RCC 7860 (cell line): ENCODE measurements at places on chromosomes 16 and 17.

- no peak for DNase-seq
These were observed 33.4 kb downstream of the RBFOX1 start for GRCh38 chr16:7366041-7366440.

GRCh38 chr16:20906341-20907255 lies 6.0 kb downstream of the LYRM1 start:
- DNase-seq: peak; percentile 55

- no peak for DNase-seq
These were observed 126.9 kb downstream of the KIF2B start for GRCh38 chr17:53949473-53950090.

DNA sequence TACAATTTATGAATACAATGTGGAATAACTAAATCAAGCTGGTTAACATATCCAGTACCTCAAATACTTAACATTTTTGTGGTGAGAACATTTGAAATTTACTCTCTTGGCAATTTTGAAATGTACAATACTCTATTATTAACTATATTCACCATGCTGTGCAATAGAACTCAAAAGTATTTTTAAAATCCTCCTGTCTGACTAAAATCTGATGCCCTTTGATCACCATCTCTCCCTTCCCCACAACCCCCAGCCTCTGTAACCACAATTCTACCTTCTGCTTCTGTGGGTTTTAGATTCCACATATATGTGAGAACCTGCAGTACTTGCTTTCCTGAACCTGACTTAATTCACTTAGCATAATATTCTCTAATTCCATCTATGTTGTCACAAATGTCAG lies 71.6 kb upstream of the ALOX12 start:
- DNase-seq: no peak

GRCh38 chr16:84874004-84874435 lies 54.2 kb downstream of the CRISPLD2 start:
- peak; percentile 75 for DNase-seq

DNA sequence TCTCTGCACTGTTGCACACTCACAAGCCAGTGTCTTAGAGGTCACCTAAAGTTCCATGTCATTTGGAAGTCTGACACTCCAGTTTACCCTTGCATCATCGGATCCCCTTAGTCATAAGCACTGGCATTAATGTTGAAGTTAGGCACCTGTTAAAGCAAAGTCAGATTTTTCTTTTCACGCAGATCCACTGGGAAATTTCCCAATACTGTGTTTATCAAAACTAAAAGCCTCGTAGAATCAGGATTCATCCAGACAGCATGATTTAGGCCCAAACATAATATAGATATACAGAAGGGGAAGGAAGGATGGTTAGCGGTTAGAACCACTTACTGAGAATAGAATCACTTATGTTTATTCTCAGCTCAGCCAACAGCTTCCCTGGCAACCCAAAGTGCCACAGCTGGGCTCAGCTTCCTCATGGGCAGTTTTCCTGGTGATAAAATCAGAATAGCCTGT lies 30.1 kb upstream of the HAPSTR1 start:
- DNase-seq: no peak

- DNase-seq: no peak
These were observed 22.4 kb upstream of the TEKT1 start for GRCh38 chr17:6853764-6854442.

DNA sequence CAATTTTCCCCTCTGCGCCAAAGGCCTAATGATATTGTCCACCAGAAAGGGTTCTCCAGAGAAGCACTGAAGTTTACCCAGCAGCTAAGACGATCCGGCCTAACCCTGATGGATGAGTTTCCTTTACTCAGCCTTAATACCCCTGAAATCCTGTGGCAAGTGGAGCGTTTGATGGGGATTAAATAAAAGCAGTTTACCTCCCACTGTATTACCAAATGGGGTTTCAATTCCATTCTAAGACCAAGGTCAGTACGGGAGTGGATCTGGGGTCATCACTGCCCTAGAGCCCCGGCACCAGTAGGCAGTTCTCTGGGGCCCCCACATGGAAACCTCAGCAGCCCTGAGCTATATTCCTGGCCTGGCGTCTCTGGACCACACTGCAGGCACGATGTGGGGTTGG lies 97.1 kb upstream of the NOL11 start:
- no peak for DNase-seq

DNA sequence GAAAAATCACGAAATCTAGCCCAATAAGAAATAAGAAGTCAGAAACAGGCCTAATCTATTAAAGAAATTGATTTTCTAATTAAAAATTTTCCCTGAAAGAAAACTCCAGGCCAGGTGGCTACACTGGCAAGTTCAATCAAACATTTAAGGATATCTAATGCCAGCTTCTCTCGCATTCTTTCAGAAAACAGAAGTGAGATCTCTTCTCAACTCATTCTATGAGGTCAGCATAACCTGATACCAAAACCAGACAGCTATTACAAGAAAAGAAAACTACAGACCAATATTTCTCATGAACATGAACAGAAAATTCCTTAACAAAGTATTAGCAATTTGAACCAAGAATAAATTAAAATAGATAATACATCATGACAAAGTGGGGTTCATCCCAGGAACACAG lies 52.4 kb downstream of the AXIN2 start:
- no peak for DNase-seq

- DNase-seq: no peak
These were observed 8.4 kb upstream of the PIEZO1 start for GRCh38 chr16:88793251-88793954.

- DNase-seq: no peak
These were observed 24.8 kb downstream of the ITPRIPL2 start for GRCh38 chr16:19138601-19139000.

- no peak for DNase-seq
These were observed 4.6 kb upstream of the ICAM2 start for GRCh38 chr17:64024781-64025731.

DNA sequence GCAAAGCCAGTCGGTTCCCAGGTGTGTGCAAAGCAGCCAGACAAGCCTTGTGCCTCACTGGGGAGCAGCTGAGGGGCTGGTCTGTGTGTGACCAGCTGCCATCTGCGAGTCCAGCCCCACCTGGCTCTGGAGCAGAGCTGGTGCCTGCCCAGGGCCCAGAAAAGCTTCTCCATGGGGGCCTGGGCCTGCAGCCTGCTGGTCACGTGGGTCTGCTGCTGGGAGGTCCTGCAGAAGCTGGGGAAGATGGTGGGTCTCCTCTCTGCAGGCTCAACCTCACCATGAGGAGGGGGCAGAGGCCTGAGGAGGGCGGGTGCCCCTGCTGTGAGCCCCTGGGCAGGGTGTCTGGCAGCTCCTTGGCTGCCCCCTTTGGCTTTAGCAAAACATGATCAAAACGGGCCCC lies 71.9 kb downstream of the ENGASE start:
- DNase-seq: no peak

DNA sequence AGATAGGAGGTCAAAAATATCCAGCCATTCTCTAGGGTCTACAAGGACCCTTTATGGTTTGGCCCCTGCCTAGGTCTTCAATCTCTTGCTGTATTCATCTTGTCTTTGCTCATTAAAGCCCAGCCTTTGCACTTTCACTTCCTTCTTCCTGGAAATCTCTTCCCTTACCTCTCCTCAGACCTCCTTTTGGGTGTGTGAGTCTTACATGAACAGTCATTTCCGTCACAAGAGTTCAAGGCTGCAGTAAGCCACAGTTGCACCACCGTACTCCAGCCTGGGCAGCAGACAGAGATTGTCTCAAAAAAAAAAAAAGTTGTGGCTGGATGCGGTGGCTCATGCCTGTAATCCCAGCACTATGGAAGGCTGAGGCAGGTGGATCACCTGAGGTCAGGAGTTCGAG lies 6.0 kb upstream of the ATP1B2 start:
- DNase-seq: no peak

DNA sequence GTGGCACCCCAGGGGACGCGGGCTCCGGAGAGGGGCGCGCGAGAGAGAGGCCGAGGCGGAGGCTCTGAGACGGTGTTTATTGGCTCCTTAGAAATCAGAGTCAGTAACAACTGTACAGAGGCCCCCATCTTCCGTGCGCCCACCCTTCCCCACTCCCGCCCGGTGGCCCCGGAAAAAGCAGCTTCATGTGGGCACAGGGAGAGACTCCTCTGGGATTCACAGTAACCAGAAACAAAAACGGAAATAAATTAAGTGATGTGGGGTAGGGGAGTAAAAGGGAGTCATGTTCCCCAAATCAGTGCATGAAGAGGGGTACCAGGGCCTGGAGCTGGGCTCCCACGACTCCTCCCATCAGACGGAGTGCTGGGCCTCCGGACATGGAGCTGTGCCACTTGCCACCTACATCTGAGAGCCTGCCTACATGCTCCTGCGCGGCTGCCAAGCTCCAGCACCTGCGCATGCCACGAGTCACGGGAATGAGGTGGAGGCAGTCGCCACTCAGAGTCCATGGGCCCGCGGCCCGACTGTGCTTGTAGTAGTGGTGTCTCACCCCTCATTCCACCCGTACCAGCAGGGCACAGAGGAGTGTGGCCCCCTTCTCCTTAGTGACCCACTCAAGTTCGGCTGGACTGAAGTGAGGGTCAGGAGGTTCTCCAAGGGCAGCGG lies 543 bp upstream of the GPS2 start:
- no peak for DNase-seq

- DNase-seq: no peak
These were observed 13.5 kb upstream of the DBNDD1 start for GRCh38 chr16:90032674-90033331.
